ENCODE measurements at places on chromosomes 5 and 9.

DNA sequence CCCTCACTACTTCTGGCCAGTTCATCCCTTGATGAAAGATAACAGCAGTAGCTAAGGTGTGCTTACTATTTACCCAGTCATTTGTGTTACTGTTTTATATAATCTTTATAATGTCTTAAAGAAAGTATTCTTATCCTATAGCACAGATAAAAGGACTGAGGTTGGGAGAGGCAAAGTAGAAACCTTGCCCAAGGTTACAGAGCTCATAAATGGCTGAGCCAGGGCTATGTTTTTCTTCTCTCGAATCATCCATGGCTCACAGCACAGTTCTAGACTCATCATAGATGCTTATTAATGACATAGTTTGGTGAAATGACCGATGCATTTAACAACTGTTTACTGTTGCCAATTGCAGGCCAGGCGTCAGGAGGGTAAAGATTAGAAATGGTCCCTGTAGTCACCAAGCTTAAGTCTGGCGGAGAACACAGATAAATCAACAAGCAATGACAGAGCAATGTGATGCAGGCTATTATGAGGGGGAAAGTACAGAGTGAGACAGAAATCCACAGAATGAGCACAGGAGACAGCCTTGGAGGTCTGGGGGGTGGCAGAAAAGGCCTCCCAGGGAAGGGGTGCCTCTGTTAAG, 65.6 kb upstream of the ZNF622 start:
- DNase-seq = no peak

- no peak for DNase-seq
Measured at GRCh38 chr5:140363631-140364471, 3.9 kb downstream of the SLC4A9 start.

- DNase-seq = no peak
Measured at GRCh38 chr5:68830377-68830898, 263.4 kb upstream of the SLC30A5 start.

- no peak for DNase-seq
Measured at GRCh38 chr5:67725604-67726003, 490.0 kb upstream of the PIK3R1 start.

DNA sequence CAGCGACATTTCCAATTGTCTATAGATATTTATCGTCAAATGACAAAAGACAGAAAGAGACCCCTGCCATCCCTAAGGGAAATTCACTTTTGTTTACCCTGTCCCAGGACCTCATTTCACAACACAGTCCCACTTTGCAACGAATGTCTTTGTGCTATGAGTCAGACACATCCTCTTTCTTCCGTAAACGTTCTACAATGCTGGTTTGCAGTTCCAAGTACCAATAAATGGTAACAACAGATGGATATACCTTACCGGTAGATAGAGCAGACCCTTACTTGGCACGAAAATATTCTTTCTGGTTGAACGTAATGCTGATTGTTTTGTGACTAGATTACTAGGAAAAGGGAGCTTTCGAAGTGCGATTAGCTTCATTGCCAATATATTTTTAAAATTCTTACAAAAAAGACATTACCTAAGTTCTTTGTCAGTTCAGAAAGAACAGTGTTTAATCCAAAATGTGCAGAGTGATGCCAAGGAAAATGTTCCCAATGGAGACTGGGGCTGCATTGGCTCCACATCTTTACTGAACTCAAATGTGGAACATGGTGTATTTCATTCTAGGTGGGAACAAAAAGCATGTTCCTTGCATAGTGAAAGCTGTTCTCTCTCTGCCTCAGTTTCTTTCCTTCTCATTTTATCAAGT, 202.5 kb upstream of the SLC27A6 start:
- DNase-seq = no peak

DNA sequence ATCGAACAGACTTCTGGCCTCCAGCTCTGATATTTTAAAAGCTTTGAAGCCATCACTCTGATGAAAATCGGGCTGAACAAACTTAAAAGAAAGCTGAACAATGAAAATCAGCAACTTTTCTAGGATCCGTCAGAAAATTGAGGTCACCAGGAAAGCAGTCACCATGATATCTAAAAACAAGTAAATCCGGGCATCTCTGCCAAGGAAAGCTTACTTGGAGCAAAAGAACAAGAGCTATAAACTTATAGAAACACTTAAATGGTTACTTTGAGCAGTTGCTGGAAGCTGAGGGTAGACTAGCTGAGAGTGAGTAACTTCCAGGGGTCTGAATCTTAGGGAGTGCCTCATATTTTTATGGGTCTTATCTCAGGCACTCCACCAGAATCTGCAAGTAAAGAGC, 1043.0 kb upstream of the CDH18 start:
- no peak for DNase-seq

GRCh38 chr5:141868541-141868940, 9.7 kb downstream of the PCDH1 start:
- DNase-seq = no peak

DNA sequence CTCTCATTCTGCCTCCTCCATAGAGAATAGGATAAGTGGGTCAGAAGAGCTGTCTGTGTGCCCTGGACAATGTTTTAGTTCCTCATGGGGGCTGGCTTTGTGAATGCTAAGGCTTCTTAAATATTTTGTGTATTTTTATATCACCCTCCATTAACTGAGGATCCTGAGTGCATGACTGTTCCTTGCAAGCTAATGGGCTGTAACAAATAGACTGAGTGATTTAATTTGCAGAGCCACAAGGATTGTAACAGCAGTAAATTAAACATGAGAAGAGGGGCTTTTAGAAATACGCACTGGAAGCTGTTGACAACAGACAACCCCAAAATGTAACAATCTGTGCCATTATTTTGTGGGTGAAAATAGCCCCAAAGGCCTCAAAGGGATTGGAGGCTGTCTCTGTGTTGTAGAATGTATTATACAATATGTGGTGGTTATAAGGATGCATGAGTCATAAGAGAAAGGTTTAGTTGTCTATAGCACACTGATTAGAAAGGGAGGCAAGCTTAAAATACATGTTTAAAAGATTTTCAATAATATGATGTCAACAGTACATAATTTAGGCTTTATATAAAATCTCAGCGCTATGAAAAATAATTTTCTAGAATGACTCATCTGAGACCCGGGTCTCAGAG, 152.7 kb upstream of the ACTBL2 start:
- DNase-seq = no peak

DNA sequence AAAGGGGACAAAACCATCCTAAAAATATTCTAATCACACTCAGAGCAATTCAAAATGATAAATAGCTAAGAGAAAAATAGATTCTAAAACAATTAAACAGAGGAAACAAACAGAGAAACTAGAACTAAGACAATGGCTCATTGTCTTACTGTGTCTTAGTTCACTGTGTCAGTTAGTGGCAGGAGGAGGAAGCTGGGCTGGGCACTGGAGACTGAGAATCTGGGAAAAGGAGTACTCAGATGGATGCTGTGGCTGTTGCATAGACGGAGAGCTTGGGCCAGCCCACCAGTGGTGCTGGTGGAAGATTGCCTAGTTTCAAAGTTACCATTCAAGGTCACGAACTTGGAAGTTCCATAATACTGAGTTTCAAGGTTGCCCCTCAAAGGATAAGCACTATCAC, 94.7 kb upstream of the IFNK start:
- no peak for DNase-seq

GRCh38 chr9:90579181-90579580, 63.4 kb downstream of the DIRAS2 start:
- DNase-seq = no peak
